ENCODE measurements at places on chromosomes 1 and 21. TPM values are rescaled to one million over a fixed set of nuclear protein-coding genes. Genes with fewer than 3 reads are reported as not detected.

CD1B gene
- total RNA-seq = not detected

RSPO1 gene
- not detected for total RNA-seq

GGPS1 gene
- 19.6 TPM for total RNA-seq

LIN28A gene
- total RNA-seq = 0.59 TPM

AADACL3 gene
- not detected for total RNA-seq

PM20D1 gene
- not detected for total RNA-seq

VSIG8 gene
- not detected for total RNA-seq

WNT3A gene
- not detected for total RNA-seq

ERG gene
- not detected for total RNA-seq

FCRL4 gene
- 0.38 TPM for total RNA-seq

DNA sequence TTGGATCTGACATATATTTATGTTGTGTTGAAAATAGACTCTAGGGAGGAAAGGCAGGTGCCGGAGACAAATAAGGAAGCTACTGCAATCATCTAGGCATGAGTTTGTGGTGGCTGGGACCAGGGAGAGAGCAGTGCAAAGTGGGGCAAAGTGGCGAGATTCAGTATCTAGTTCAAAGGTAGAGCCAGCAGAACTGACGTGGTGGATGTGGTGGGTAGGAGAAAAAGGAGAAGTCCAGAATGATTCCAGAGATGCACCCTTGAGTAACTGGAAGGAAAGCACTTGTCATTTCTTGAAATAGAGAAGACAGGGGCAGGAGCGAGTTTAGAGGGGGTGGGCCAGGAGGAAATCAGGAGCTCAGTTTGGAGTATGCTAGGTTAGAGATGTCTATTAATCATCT lies 275.2 kb downstream of the KAZN start:
- no peak for DNase-seq

- no peak for DNase-seq
Observed at GRCh38 chr1:84430546-84430945, 32.3 kb downstream of the DNASE2B start.

DNA sequence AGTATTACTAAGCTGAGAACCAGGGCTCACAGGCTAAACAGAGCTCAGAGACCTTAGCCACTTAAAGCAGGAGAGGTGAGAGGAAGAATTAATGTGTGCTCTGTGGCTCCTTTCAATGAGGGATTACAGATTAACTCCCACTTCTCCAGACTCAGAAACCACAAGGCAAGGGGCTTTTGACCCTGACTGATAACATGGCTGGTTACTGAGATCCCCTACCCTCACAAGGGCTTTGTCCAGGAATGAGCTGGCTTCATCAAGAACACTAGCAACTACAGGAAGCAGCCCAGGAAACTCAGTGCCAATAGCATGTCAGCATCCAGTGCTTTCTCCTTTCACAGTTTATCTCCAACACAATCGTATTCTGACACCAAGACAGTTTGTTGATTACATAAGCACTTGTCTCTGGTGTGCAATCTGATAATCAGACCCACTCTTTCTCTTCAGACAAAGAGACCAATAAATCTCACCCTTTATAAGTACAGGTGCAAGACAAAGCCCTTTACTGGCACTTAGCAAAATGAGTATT lies 38.8 kb downstream of the ERI3 start:
- peak; percentile 25 for DNase-seq

GRCh38 chr1:207883660-207884250 lies 27.2 kb downstream of the CD34 start:
- no peak for DNase-seq

- no peak for DNase-seq
Observed at GRCh38 chr1:89603651-89604413, 29.1 kb upstream of the LRRC8C start.

- no peak for DNase-seq
Observed at GRCh38 chr1:18109058-18109755, 1.6 kb downstream of the IGSF21 start.

GRCh38 chr1:212229654-212230053 lies 55.6 kb upstream of the PPP2R5A start:
- DNase-seq = no peak

GRCh38 chr21:44568261-44568660 lies 5.3 kb upstream of the KRTAP10-4 start:
- DNase-seq = no peak

DNA sequence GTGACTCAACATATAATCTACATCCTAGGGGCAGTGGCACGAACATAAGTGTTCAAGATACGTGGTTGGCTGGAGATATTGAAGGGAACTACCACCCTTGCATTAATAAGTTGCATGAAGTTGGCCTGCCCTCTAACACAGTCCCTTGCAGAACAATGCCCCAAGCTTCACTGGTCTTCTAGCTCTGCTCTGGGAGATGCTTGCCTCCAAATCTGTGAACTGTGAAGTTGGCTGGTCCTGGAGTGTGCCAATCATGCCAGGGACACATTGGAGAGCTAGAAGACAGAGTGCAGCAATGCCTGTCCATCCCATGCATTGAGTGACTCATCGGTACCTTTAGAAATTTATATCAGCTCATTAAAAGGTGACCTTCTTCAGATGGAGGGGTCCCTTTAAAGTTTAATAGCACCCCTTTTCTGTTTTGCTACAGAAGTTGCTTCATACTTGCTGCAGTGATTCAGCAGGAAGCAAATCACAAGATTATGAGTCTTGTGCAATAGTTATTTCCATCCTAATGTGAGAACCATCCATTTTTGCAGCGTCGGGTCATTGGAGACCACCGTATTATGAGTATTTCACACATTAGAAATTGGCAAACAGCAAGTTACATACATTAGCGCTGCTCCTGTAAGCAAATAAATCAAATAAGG lies 55.2 kb upstream of the KAZN start:
- no peak for DNase-seq

- no peak for DNase-seq
Observed at GRCh38 chr1:56824938-56825337, 5.7 kb upstream of the FYB2 start.

GRCh38 chr1:208637181-208637580 lies 393.0 kb upstream of the PLXNA2 start:
- no peak for DNase-seq

- no peak for DNase-seq
Observed at GRCh38 chr1:166066107-166066506, 100.7 kb downstream of the FAM78B start.

DNA sequence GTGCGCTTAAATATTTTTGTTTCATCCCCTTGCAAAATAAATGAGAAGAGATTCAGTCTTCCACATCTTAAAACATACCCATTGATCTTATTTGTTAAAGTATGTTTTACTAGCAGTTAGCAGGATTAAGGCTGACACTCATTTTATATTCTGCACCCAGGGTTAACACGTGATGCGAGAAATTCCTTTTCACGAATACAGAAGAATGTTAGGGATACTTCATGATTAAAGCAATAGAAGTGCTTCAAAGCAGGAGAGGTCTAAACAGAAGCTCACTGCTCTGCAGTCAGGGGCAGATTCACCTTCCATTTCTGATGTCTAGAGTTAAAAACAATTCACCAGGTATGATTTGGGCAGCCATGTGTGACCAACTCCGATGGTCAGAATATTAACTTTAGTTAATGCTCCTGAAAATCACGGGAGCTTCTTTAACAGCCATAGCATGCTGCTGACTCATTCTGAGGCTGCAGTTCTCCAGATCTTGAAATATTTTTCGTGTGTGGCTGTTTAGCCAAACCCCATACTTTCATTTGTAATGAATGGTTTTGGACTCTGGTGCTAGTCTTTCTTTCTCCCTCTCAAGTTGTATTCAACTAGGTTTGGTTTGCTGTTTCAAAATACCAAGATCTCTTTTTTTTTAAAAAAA lies 19.7 kb downstream of the BCAR3 start:
- DNase-seq = no peak

GRCh38 chr1:169869426-169869825 lies 24.3 kb downstream of the SCYL3 start:
- no peak for DNase-seq

DNA sequence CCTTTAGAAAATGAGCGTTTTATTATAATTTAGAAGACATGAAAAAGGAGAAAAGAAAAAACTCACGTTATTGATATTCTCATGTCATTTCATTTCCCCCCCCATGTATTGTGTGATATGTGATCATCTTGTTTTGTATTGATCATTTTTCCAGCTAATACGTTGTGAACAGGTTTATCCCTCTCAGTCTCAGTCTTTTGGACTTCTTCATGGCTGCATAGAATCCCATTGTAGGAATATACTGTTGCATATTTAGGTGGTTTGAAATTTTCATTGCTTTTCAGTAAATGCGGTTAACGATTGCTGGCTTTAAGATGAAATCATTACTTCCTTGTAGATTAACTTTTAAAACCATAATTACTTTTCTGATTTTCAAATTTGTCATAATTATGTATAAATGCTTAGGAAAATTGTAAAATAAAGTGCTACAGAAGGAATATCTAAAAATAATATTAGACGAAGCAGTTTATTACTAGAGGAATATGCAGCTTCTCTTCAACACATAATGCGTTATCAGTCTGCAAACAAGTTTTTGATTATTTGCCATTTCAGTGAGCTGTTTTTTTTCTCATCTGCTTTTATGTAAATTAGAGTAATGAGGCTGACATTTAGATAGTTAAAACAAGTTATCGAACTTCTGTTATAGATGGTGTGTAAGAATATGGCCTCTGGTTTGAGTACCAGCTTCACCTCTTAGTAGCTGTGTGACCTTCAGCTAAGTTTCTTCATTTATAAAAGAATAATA lies 1.8 kb downstream of the SON start:
- DNase-seq = no peak

GRCh38 chr1:201982082-201982622 lies 296 bp upstream of the RNPEP start:
- no peak for DNase-seq

DNA sequence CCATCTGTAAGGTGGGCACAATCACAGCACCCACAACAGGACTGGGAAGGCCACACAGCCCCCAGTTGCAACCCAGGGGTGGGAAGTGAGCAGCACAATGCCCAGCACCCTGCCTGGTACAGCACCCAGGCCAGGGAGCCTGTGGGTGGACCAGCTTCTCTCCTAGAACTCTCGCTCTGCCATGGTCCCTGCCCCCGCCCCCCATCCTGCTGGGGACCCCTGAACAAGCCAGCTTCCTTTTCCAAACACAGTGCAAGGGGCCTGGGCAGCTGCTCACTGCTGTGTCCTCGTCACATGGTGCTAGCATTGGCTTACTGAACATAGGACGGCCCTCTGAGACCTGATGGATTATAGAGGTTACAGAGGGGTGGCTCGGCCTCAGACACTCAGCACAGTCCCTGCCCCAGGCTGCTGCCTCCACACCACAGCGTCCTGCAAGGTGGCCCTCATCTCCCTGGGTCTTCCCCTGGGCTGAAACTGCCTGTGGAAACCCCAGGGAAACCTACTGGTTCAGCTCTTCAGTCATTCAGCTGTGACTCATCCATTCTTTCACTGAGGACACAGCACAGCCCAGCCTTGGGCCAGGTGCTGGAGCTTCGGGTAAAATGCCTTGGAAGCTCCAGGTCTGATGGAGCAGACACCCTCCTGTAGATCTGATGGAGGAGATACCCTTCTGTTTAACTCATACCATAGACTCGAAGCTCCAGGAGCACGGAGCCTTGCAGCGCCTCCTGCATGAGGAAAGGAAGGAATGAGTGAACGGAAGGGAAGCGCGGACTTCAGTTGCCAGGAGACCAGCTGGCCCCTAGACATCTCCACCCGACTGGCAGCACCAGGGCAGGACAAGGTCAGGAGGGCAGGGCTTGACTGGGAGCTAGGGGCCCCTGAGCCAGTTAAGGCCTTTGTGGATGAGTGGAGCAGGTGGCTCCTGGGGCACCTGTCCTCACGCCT lies 8.1 kb upstream of the PRDM16 start:
- no peak for DNase-seq

DNA sequence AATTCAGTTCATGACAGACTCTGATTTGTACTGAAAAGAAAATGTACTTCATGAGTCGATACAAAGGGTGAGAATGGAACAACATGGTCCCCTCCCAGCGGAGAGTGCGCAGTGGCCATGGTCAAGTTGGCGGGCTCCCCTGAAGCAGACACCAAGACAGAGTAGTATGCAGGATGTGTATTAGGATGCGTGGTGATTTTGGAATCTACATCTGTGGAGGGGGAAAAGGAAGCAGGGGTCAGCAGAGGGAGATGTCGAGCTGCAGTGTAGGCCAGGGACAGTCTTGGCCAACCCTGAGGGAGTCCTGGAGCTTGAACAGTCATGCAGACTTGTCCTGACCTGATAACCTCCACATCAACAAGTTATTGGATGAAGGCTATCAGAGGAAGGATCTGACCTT lies 481.0 kb downstream of the OMA1 start:
- DNase-seq = no peak

- no peak for DNase-seq
Observed at GRCh38 chr21:42539931-42540343, 26.3 kb downstream of the SLC37A1 start.

- no peak for DNase-seq
Observed at GRCh38 chr1:212677573-212677972, 22.1 kb downstream of the BATF3 start.

DNA sequence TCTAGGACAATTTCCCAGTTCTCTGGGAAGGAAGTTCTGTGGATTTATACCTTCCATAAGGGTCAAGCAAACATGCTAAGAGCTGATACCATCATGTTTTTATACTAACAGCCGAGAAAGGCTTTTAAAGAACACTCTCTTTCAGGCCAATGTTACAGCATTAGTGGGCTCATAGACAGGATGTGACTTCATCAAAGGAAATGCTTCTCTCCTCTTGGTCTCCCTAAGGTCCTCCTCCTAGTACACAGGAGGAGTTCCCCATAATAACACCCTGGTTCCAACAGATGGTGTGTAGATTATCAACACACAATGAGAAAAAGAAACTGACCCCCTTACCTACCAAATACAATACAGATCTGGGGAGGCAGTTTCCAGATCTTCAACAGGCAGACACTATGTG lies 26.7 kb upstream of the GLIS1 start:
- DNase-seq = no peak

DNA sequence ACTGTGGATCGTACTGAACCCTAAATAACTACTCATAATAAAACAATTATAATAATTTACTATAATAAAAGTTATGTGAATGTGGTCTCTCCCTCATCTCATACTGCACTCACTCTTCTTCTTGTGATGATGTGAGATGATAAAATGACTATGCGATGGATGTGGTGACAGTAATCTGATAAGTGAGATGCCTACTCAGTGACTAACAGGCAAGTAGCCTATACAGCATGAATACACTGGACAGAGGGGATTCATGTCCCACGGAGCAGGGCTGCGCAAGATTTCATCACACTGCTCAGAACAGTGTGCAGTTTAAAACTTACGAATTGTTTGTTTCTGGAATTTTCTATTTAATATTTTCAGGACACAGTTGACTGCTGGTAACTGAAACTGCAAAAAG lies 304.0 kb downstream of the DUSP10 start:
- no peak for DNase-seq

GRCh38 chr1:175678471-175678870 lies 64.9 kb downstream of the TNR start:
- DNase-seq = no peak

DNA sequence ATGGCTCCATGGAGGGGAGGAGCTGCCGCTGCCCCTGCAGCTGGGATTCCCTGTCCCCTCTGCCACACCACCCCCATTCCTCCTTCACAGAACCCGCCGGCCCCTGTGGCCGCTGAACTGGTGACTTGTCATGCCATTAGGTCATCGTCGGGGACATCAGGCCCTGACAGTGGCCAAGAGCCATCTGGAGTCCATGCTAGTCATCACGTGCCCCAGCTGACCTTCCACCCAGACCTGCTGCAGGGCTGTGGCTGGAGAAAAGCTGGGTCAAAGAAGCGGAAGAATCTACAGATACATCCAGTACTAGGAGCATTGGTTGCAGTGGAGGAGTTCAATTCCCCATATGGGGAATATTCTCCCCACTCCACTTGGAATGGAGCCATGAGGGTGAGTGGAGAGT lies 78.1 kb downstream of the KCNJ15 start:
- no peak for DNase-seq

Data from GM12878 (cell line).